ENCODE measurements at places on chromosomes 7 and 10.
A peak's percentile ranks its signal among the peaks of the same experiment; 100 is the strongest.

GRCh38 chr7:65438598-65438997 lies 64.9 kb downstream of the ZNF92 start:
- no peak for DNase-seq

DNA sequence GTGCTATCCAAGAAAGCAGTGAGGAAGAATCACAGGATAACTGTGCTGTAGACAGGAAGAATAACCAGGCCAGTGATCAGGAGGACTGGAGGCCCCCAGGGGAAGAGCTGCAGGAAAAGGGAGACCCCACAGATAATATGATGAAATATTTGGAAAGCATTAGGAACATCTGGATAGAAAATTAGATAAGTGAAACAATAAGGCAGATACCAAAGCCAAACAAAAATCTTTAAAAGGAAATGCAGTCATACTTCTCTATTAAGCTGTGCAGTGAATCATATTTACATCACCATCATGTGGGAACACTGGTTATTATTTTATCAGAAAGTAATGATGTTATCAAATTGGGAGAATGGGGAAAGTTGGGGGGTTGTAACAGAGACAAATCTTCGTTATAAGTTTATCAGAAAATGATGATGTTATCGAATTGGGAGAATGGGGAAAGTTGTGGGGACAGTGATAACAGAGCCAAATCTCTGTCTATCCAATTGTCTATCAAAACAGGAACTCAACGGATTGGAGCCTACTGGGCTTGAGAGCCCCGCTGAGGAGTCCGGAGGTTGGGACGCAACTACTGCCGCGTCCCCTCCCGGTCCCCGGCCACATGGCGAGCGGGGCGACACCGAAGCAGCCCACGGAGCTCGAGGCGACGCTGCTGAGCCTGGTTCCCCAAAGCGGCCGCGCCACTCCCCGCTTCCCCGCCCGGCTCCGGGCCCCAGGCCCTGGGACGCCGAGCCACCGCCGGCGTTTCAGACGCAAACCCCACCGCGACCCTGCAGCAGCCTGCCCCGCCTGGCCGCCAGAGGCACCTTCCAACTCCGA lies 14.0 kb upstream of the RALA start:
- no peak for DNase-seq

- no peak for DNase-seq
Measured at GRCh38 chr10:101545898-101546297, 42.2 kb downstream of the POLL start.

GRCh38 chr7:151251689-151252560 lies 3.4 kb upstream of the SMARCD3 start:
- DNase-seq = peak; percentile 32

GRCh38 chr10:61029411-61029810 lies 85.4 kb upstream of the RHOBTB1 start:
- DNase-seq = no peak

DNA sequence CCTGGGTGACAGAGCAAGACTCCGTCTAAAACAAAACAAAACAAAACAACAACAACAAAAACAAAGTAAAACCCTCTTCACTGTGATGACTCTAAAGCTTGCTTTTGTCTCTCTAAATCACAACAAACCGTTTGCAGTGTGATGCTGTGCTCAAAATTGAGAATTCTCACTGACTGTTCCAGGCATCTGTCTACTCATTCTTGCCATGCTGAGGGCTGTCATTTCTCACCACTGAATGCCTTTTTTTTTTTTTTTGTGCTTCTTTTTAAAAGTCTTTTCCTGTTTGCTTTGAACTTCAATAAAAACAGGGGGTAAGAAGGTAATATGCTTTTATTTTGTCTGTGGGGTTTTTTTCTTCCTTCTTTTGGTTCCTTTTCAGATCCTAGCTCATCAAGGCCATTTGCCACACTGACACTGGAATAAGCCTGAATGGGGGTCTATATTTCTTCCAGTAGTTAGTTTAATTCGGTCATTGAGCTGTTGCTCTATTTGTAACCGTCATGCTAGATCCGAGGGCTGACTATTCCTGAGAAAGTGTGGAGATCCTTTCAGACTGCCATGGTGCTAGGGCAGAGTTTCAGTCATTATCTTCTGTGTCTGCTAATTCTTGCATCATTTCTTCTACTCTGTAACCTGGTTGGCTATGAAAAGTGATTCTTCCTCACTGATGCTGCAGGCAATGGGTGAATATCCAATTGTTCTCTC lies 10.6 kb downstream of the FAS start:
- peak; percentile 63 for DNase-seq

- DNase-seq = no peak
Measured at GRCh38 chr10:23656735-23657134, 217.9 kb downstream of the OTUD1 start.

DNA sequence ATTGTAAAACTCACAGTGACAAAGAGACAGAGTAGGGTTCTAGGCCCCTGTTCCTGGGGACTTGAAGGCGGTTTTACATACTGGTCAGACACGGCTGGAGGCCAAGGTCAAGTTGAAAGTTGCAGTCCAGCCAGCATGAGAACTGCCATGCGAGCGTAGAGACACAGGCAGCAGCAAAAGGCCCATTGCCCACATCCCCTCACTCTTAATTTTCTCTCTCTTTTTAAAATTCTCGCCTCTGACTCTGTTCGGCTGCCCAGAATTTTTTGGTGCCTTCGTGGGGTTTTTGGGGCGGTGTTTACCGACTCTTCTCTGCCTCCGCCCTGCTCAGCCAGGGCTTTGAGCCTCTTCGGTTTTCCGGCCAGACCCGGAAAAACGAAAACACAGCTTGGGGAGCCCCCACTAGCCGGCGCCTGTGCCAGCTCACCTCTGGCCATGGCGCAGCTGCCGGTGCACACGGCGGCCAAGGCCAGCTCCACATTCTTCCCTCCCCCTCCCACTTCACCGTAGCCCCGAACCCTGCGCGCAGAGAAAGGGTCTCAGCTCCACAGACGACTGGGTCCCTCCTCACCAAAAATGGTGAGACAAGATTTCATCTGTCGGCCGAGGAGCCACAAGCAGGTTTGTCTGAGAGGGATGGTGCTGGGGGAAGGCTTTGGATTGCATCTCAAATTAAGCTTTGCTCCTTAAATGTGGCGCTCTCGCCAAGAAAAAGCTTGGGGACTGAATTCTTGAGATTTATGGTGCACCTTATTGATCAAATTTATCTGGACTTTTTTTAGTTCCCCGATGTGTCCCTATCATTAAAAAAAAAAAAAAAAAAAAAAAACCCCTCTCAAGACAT lies 2.3 kb upstream of the HOXA13 start:
- no peak for DNase-seq

- DNase-seq = peak; percentile 60
Measured at GRCh38 chr10:62054830-62055229, 153.3 kb downstream of the ARID5B start.

- no peak for DNase-seq
Measured at GRCh38 chr7:81339946-81340345, 421.1 kb upstream of the SEMA3C start.

DNA sequence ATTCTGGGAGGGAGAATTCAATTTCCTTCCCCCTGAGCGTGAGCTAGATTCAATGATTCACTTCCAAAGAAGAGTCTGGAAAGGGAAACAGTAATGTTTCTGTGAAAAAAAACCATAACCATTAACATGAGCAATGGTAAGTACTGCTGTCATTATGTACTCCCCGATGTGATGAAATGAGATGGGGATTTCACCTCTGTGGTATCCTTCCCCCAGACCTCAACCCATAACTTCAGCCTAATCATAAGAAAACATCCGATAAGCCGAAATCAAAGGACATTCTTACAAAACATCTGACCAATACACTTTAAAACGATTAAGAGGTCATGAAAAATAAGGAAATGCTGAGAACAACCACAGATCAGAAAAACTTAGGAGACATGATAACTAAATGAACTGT lies 27.2 kb downstream of the EZH2 start:
- DNase-seq = peak; percentile 34

DNA sequence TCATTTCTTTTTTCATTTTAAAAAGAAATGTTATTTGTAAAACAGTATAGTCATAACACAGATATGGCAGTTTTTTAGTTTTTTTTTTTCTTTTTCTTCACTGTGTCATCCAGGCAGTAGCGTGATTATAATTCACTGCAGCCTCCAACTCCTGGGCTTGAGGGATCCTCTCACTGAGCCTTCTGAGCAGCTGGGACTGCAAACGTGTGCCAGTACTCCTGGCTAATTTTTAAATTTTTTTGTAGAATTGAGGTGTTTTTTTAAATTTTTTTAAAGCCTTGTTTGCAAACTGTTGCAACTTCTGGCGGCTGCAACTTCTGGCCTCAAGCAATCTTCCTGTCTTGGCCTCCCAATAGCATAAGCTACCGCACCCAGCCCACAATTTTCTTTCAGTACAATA lies 63.0 kb downstream of the HELLS start:
- DNase-seq = no peak

DNA sequence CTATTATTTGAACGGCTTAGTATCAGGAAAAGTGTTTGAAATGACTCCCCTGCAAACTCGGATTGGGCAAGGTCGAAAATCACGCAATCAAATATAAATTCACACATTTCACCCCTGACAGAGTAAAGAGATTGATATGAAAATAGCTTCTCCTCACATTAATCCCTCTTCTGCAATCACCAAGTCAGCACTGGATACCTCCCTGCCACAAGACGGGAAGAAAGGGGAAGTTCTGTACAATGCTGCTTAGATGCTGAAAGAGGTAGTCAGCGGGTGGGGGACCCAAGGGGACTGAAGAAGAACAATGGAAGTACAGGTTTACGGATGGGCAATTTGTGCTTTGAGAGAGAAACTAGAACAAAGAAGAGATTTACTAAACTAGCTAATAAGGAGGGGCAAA lies 72.0 kb upstream of the ANK3 start:
- no peak for DNase-seq

DNA sequence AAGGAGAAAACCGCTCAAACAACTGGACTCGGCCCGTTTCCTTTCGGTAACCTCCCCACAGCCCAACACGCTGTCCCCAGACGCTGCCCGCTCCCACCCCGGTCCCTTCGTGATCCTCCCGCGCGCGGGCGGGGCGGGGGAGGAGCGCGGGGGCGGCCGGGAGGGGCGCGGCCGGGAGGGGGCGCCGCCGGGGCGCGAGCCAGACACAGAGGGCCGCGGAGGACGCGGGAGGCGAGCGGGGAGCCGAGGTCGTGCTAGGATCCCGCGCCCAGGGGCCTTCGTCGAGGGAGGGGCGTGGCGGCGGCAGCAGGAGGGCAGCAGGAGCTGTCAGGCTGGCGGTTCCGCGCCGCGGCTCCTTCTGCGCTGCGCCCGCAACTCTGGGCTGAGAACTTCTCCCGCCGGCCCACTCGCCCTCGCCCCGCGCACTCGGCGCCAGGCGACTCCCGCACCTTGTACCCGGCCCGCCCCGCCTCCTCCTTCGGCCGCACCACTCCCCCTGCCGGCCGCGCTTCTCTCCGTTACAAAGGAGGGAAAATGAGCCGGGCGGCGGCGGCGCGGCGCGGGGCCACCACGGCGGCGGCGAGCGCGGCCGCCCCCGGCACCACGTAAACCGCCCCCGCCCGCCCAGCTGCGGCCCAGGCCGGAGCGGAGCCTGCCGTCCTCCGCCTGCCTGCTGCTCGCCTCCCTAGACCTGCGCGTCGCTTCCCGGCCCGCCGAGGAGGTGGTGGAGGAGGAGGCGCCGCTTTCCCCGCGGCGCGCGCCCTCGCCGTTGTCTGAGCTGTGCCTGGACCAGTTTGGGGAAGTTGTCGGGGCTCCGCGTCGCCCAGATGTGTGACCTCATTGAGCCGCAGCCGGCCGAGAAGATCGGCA lies at the start of gene CDK14:
Gene CDK14 (plus strand): TSS at position 521 of the 870 bp plus-strand sequence. CDS start 307 bp downstream, at position 828.
- DNase-seq = peak; percentile 27

- no peak for DNase-seq
Measured at GRCh38 chr7:26328498-26329390, 37.1 kb downstream of the SNX10 start.

DNA sequence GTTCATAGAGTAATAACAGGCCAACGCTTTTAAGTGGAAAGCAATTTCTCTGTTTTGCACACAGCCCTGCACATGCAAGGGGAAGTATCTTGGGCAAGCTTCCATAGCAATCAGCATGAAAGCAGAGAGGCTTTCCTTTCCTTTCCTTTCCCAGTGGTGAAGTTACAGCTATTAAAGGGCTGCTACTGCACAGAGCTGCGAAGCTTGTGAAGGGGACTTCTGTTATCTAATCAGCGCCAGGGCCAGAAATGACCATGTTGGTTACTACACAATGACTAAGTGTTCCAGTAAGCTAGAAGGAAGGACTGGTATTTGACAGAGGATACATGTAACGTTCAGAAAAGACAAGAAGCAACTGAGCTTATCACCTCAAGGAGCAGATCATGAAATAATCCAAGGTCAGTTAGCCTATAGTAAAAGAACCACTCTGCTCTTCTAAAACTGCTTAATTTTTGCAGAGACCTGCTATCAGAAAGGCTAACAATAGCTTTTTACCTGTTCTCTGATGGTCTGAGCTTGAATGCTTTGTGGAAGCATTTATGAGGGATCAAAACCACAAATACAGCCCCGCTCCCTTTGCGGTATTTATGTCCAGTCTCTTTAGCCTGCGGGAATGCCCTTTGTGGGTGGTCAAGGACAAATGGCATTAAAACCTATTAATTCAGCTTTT lies 45.9 kb downstream of the SGMS1 start:
- DNase-seq = no peak

DNA sequence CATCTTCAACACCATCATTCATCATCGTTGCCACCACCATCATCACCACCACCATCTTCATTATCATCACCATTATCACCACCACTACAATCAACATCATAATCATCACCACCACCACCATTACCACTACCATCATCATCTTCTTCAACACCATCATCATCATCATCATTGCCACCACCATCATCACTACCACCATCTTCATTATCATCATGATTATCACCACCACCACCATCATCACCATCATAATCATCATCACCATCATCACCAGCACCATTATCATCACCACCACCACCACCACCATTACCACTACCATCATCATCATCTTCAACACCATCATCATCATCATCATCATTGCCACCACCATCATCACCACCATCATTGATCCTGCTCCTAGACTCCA lies 112.7 kb downstream of the OAT start:
- no peak for DNase-seq

GRCh38 chr10:117496031-117496430 lies 46.5 kb upstream of the EMX2 start:
- no peak for DNase-seq

- DNase-seq = no peak
Measured at GRCh38 chr7:158343526-158343925, 244.1 kb downstream of the PTPRN2 start.

DNA sequence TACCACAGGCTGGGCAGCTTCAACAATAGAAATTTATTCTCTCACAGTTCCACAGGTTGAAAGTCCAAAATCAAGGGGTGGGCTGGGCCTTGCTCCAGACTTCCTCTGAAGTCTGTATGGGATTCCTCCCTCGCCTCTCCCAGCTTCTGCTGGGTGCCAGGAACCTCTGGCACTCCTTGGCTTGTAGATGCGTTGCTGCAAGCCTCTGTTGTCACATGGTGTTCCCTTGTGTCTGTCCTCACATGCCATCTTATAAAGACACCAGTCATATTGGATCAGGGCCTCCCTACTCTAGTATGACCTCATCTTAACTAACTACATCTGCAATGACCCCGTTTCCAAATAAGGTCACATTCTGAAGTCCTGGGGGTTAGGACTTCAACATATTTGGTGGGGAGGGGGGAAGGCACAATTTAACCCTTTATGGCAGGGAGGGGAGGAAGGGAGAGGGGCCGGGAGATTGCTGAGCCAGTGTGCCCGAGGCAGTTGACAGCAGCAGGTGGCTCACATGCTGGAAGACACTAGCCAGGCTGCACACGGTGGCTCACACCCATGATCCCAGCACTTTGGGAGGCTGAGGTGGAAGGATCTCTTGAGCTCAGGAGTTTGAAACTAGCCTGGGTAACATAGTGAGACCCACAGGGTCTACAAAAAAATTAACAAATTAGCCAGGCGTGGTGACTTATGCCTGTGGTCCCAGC lies 18.8 kb downstream of the ZNF282 start:
- no peak for DNase-seq
